ENCODE measurements at places on chromosomes 7 and 10.

- DNase-seq = no peak
These were observed 12.0 kb upstream of the RASSF4 start for GRCh38 chr10:44947371-44948152.

DNA sequence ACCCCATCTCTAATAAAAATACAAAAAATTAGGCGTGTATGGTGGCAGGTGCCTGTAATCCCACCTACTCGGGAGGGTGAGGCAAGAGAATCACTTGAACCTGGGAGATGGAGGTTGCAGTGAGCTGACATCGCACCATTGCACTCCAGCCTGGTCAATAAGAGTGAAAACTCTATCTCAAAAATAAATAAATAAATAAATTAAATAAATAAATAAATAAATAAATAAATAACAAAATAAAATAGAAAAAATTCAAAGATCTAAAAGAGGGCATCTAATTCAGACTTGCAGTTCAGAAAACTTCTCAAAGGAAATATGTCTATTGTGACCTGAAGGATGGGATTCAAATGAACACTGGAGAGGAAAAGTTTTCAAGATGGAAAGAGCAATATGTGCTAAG, 1085.1 kb downstream of the SORCS3 start:
- DNase-seq = no peak

GRCh38 chr7:70997261-70997660, 134.7 kb upstream of the GALNT17 start:
- DNase-seq = no peak

GRCh38 chr7:11988186-11988585, 156.2 kb upstream of the THSD7A start:
- no peak for DNase-seq
